ENCODE measurements at places on chromosomes 2 and 18.
A peak's percentile ranks its signal among the peaks of the same experiment; 100 is the strongest.

DNA sequence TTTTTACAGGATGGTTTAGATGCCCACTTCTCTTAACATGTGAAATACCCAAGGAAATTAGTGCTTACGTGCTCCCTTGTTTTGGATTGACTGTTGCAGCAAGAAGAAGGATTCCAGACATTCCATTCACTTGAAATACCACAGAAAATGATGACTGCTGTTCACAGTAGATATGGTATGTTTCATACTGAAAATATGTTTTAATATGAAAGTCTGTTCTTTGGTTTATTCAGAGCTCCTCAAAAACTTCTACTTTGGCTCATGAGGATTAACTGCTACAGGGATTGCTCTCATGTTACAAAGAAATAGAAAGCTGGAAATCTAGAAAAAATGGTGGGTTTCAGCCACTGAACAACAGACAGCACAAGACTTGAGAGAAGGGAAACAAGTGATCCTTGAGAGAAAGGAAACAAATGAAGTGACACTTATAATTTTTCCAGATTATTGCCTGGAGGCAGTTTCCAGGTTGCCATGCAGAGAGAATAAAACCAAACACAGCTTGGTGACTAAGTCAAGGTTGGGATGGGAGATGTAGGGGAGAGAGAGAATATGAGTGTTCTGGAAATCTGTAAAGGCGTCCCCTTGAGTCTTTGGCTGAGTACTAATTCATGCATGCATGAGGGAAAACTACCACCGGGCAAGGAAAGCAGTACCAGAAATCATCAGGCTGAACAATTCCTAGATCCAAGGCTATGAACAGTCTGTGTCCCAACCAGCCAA is 348.1 kb downstream of the CLIP4 start:
- no peak for DNase-seq

DNA sequence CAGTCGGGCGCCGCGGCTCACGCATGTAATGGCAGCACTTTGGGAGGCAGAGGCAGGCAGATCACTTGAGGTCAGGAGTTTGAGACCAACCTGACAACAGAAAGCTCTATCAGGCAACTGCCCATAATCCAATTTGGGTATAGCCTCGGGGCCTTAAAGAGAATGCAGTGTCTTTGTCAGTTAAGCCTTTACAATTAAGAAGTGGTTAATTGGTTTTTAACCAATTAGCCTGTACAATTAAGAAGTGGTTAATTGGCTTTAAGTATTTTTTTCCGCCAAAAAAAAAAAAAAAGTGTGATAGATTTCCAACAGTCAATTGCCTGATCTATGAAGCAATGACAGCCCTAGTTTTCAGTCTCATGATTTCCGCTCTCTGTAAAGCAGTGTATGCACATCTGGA is 74.6 kb upstream of the NARS1 start:
- DNase-seq, result no peak

- no peak for DNase-seq
Observed at GRCh38 chr2:10232096-10232815, 70.4 kb upstream of the HPCAL1 start.

- no peak for DNase-seq
Observed at GRCh38 chr2:222440673-222441422, 16.5 kb downstream of the SGPP2 start.

- DNase-seq, result no peak
Observed at GRCh38 chr18:70419526-70419925, 130.7 kb downstream of the SOCS6 start.

GRCh38 chr2:67272195-67272594 is 124.9 kb upstream of the ETAA1 start:
- DNase-seq, result no peak

DNA sequence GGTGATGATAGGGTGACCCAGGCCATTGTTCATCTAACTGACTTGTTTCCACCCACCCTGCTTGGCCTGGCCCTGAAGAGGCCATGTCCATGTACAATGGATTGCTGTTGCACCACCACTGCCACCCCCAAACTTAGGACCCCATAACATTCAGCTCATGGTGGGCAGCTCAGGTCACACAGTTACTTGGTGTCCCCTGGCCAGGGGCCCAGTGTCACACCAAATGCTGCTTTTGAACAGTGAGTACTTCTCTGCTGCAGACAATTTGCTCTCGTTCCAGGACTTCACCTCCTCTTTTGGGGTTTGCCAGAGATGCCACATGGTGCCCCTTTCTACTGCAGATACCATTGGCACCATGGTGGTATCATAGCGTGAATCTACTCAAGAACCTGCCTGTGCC is 11.7 kb downstream of the MAB21L4 start:
- no peak for DNase-seq

DNA sequence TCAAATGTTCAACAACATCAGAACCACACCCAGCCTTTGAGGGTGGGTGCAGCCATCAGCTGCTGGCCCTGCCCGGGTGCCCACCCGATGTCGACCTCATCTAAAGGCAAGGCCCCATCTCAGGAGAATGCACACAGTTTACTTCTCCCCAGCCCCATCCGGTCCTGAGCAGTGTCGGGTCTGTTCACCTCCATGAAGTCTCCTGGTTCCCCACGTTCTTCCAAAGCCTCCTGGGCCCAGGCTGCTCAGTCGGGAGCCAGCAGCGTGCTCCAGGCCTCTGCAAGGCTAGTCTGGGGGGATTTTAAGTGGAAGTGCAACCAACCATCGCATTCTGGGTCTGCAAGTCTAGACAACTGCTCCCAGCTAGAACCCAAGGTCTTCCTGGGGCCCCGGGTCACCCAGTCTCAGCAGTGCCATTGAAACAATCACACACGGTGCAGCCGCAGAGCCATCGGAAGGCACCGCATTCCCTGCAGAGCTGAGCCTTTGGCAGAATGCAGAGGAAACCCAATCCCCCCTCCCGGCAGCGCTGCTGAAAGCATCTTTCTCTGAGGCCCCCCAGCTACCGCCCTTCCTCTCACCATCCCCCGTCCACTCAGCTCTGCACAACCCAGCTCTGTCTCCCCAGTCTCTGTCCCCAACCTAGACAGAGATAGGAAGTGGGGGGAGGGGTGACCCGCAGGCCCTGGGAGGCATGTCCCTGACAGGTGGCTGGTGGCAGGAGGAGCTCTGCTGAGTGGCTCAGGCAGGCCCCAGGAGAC is 8.5 kb downstream of the ESPNL start:
- DNase-seq, result no peak

- DNase-seq, result no peak
Observed at GRCh38 chr2:66604326-66604725, 169.4 kb downstream of the MEIS1 start.

DNA sequence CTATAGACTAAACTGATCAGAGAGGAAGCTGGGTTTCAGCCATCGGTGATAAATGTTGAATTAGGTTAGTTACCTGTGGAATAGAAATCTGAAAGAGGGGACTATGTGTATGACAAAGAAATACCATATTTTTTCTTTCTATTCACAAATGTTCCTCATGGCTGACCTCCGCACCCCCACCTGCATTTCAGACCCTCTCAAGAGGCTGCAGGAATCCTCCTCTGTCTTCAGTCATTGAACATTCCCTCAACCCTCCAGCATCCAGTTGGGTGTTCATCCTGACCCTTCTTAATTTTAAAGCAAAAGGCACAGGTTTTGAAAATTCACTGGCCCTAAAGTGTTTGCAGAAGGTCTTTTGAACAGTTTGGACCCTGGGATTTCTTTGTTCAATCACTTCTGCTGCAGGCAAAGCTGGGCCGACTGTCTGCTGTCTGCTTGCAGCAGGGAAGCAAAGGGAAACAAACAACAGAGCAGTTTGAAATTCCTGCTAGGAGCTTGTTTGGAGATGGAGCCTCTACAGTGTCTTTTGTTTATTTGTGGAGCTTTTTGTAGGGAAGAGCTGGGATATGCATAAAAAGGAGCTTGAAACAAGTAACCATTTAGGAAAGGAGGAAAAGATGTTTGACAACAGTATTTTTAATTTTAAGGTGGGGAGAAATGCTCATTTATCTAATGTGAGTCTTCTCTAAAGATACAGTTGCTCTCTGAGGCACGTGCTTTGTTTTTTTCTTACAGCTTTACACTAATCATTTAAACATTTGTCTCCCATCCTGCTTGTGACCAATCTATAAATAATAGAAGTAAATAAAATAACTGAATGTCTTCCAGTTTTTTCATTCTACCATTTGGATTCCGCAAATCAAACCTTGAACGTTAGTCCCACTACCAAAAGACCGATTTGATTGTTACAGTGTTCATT is 213.3 kb upstream of the MMADHC start:
- DNase-seq, result no peak

DNA sequence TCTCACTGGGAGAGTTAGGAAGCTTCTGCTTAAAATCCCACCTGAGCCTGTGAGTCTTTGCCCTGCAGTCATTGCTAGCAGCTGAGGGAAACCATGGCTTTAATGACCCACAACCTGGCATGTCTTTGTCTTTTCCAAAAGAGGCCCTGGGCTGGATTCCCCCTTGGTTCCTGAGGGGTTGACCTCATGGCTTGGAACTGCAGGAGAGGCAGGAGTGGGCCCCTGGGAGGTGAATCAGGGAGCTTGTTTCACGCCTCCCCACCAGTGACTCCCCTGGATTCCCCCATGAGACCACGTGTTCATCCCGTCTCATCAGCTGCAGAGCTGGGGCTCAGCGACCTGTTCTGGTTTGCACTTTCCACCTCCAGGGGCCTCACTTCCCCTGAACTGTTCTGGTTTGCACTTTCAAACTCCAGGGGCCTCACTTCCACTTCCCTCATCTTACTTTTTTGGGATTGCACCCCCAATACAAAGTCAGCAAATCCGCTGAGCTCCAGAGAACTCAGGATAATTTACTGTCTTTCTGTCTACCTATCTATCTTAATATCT is 58.5 kb upstream of the TMEM18 start:
- peak; percentile 10 for DNase-seq

GRCh38 chr2:100801402-100801801 is 18.5 kb upstream of the NPAS2 start:
- no peak for DNase-seq

DNA sequence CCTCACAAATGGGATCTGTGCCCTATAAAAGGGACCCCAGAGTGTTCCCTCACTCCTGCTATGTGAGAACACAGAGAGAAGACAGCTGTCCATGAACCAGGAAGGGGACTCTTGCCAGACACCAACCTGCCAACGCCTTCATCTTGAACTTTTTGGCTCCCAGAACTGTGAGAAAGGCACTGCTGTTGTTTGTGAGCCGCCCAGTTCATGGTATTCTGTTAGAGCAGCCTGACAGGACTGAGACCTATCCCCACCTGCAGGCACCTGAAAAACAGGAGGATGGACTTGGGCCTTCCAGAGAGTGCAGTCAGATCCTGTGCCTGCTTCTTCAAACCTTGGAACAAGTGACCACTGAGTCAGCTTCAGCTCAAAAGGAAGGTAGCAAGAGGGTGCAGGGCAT is 51.4 kb downstream of the CRACDL start:
- no peak for DNase-seq

GRCh38 chr2:1348789-1349188 is 64.5 kb upstream of the TPO start:
- no peak for DNase-seq

DNA sequence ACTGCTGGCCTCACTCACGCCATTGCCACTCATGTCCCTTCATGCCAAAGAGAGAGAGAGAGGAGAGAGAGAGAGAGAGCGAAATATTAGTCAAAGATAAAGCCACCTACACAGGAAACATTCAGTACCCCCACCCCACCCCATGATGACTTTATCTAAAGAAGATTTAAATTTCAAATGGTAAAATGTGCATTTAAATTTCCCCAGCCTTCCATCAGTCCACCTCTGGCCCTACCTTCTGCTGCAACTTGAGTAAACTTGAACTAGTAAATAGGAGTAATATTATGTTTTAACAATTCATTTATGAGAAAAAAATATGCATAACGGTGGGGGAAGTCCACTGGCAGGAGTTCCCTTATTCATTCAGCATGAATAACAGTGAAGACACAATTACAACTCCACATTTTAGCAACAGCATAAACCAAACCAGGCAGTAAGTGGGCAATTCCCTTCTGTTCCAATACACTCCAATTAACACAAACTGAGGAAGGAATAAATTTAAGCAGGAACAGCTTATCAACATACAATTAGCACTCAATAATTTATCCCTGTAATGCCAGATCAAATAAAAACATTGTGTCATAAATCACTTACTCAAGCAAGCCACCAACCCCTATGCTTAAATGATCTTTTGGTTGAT is 264.2 kb downstream of the LNPK start:
- DNase-seq, result no peak

DNA sequence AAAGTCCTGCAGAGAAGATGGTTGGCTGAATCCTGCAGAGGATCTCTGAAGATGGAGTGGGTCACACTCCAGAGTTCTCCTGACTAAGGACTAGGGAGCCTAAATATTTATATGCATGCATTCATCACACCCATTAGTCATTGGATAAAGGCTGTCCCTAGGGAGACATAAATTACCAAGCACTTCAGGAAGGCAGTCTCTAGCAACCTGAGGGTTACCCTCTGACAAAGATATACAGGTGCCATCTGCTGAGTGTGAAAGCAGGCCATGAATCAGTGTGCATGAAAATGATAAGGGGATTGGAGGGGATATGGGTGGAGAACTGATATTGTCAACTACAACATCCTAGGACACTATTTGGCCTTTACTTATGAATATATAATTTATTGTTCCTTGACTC is 294.8 kb upstream of the DDX18 start:
- no peak for DNase-seq

DNA sequence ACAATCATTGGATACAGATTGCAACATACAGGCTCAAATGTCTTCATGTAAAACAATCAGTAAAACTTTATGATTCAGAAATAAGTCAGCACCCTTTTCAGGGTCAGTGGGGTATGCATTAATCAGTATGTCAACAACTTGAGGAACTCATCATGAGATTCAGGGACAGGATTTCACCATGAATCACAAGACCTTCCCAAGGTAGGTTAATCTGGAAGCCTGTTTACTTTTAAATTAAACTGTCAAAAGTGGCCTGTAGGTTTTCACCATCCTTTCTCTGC is 104.8 kb downstream of the SP100 start:
- no peak for DNase-seq

- DNase-seq, result no peak
Observed at GRCh38 chr18:5040476-5040875, 156.6 kb downstream of the AKAIN1 start.

GRCh38 chr2:185689906-185690539 is 48.6 kb upstream of the FSIP2 start:
- no peak for DNase-seq

GRCh38 chr2:78383576-78383975 is 641.9 kb upstream of the REG3G start:
- no peak for DNase-seq

- DNase-seq, result no peak
Observed at GRCh38 chr2:229531594-229531993, 182.8 kb downstream of the DNER start.

DNA sequence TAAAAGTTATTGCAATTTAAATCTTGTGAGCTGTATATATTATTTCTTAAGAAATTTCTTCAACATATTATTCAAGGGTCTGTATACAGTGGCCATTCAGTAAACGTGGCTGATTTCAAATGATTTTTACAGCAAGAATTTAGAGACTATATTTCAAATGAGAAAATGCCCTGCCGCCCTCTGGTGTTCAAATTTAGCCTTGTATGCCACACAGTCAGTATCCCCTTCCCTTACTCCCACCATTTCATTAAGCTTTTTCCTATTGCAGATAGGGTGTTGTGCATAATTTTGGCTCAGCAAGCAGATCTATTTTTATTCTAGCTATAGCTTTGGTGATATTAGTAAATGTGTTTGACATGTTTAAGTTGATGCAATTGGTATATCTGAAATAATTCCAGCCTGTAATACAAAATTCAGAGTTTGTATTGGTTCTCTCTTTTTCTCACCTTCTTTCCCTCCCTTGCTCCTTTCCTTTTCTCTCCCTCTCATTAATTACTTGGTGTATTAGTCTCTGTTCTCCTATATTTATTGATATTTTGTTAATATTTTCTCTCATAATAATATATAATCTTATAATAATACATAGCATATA is 22.8 kb upstream of the SCN7A start:
- peak; percentile 48 for DNase-seq

GRCh38 chr18:12376034-12376753 is 833 bp downstream of the AFG3L2 start:
- no peak for DNase-seq
